ENCODE measurements at places on chromosomes 4 and X.

DNA sequence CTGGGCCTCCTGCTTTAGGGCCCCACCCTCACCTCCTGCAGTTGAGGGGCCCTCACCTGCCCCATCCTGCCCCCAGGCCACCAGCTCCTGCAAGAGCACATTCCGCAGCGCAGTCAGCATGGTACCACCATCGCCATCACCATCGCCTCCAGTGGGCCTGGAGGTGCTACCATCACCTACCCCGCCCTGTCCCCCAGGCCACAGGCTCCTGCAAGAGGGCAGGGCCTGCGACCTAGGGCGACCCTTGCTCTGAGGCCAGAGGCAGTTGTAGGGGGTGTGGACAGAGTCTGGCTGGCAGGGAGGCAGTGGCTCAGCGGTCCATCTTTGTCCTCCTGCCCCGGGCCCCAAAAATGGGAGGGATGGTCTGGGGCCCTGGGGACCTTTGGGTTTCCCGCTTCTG is 3.9 kb upstream of the HAUS7 start:
- DNase-seq = no peak

DNA sequence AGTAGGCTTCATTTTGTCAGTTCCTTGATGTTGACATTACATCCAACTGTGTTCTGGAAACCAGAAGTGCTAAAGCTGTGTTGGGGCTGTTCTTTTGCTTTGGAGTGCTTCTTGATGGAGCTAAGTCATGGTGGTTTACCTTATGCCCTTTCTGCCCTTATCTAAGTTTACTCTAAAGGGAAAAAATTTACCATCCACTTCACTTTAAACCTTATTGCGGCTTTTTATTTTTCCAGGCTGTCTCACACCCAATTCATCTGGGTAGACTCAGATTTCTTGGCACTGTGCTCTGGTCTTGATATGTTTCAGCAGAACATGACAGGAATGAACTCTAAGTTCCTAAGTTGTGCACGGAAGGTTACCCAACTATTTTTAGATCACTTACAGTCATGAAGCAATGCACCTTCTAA is 104.7 kb upstream of the TTC29 start:
- no peak for DNase-seq

GRCh38 chr4:138269175-138269574 is 27.0 kb upstream of the SLC7A11 start:
- no peak for DNase-seq

DNA sequence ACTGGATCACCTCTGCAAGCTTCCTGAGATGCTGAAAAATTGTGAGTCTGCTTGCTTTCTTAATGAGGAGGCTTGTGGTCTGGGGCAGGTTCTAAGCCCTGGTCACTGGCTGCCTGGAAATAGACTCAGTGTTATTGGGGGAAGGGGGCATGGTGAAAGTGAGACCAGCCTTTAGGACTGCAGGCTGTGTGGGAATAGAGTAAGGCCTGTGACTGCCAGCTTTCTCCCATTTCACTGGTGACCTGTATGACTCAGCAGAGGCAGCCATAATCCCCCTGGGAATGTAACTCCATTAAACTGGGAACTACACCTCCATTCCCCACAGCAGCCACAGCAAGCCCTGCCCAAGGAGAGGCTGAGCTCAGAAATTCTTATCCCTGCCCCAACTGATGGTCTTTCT is 55.9 kb upstream of the IL15 start:
- DNase-seq = no peak

DNA sequence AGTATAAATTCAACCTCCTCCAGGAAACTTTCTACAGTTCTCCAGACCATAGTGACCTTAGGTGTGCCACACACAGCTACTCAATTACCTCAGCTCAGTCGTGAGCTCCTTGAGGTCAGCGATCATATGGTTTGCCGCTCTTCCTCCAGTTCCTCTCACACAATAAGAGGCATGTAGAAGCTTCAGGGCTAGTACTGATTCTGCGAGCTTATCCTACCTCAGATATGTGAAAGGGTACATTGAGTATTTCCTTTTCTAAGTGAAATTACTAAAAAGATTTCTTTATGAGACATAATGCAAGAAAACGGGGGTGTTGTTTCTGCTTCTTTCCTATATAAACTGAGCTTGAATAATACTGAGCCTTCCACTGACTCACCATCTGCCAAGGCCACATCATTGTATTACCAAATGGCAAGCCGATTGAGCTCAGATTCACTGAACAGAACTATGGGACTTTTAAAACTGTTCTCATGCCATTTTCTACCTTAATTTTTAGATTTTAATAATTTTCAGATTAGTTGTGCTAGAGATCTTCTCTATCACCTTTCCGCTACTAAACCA is 183.1 kb downstream of the HS6ST2 start:
- DNase-seq = no peak

- DNase-seq = no peak
Observed at GRCh38 chrX:116526010-116526409, 63.2 kb upstream of the CT83 start.

GRCh38 chr4:185520119-185520518 is 15.2 kb downstream of the PDLIM3 start:
- no peak for DNase-seq

DNA sequence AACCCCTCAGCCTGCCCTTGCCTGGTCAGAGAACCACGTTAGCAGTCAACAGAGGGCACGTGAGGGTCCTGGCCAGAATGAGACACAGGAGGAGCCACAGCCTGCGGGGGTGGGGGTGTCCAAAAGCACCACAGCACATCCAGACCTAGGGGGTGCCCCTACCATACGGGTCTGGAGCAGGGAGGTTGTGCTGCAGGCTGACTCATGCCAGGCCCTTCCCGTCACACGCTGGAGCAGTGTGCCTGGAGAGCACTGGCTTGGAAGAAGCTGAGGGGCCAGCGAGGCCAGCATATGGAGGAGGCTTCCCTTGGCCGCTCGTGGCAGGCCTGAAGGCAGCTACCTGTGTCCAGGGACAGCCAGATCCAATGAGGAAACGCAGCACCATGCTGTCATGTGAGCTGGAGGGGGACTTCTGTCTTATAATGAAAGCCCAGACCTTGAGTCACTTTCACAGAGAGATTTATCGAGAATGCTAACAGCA is 1.5 kb upstream of the IRAK1 start:
- DNase-seq = no peak

DNA sequence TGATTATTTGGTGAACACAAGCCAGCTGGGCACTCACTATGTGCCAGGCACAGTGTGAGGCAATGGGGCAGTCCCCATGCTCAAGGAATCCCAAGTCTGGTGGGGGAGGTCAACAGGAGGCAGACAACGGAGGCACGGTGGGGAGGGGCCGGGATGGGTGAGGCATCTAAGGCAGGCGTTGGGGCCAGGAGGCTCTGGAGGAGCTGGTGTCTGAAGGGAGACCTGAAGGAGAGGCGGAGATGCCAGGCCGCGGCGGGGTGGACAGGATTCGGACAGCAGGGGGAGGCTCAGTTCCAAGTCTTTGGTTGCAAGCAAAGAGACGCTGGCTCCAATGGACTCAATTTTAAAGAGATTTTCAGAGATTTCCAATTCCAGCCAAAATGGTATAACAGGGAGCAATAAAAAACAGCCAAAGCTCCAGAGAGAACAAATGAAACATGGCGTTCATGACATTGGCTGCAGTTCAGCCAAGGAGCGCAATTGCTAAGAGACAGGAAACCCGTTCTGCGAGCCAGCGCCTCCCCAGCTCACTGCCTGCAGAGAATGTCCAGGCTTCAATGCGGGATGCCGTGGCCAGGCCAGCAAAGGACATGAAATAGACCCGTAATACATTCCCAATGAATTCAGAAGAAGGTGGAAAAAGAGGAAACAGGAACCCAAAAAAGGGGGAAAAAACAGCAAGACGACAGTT is 105.2 kb upstream of the LRPAP1 start:
- no peak for DNase-seq

DNA sequence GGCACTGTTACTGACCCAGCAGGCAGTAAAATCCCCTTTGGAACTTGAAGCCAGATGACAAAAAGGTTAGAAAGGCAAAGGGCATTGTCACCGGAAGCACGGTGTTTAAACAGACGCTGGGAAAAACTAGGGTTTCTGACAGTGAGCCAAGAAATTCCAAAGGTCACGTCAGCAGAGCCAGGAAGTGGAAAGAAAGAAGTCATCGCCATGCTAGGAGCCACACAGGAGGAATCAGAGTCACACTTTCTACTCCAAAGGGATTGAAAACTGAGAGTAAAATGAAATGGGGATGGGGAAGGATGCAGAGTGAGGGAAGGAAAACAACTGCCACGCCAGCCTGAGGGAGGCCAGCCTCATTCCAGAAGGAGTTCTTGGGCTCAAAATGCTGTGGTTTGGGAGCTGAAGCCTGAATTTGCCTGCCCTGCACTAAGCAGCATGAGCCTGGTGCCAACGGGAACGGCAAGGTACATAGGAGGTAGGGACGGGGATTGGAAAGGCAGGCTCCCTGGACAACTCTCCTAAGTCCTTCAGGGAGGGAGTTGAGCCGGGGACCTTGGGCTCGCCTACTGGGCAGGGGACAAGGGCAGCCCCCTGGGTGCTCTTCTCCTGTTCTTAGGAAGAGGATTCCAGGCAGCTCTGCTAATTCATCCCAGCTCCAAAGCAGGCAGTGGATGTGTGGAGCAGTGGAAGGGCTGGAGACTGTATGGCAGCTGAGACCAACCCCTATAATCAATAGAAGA is 66.8 kb downstream of the SOWAHB start:
- DNase-seq = no peak

DNA sequence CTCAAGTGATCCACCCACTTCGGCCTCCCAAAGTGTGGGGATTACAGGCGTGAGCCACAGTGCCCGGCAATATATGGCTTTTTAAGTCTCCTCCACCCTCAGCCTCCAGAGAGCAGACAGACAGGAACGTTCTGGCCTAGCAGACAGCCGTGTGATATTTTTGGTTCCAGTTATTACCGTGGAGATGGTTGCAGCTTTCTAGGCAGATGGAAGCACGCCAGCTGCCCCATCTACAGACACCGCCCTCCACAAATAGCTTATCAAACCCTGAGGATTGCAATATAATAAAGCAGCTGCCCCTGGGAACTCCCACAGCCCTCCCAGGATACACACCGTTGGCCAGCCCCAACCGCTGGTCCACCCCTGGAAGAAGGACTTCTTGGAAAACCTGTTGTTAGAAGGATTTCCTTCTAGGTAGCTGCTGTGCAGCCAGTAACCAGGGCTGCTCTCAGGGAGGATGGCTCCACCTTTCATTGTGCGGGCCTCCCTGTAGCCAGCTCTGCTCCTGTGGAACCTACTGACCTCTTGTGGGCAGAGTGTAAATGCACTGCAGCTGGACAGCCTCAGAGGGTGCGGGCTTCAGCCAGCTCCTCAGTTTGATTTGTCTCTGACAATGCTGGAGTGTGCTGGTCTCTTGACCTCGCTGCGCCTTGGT is 44.0 kb downstream of the SLC25A5 start:
- DNase-seq = no peak

DNA sequence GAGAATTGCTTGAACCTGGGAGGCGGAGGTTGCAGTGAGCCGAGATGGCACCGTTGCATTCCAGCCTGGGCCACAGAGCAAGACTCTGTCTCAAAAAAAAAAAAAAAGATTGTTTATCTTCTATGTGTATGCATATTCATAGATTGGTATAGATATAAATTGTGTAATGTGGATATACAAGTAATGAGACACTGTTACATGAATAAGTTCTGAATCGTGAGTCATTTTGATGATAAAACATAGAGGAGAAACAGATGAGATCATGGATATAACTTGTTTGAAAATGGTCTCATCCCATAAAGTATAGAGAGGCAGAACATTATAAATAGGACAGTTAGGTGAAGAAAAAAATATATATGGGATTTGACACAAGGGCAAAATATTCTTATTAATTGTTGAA is 628.0 kb downstream of the IL1RAPL1 start:
- no peak for DNase-seq

DNA sequence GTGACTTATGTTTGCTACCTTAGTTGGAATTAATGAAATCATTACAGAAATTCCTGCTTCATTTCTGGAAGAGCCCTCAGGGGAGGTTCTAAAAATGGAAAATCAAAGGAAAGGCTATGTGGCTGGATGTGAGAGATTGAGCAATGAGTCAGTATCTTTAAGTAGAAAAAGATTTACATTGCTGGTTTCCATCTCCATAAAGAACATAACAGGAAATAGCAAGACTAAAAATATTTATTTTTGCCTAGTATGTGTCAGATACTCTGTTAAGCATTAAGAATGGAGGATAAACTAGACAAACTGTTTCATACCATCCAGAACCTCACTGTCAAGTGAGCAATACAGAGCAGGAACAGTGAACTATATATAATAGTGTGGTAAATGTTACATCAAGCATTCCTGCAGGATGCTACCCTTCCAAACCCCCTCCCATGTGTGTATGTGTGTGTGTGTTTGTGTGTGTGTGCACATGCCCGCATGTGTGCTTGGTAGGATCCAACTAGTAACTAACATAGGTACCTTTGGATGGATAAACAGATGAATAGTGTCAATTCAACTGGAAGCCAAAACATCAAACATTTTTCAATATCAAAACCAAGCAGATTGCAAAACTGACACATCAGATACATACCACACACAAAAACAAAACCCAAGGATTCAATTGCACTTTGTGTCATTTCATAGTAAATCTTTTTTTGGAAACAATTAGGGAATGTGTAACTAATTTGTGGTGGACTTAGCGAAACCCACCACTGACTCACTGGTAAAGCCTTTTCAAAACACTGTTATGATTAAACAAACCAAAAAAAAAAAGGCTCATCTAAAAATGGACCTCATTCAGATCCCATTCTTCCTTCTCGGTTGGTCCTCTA is 223.4 kb downstream of the SHROOM3 start:
- no peak for DNase-seq

- no peak for DNase-seq
Observed at GRCh38 chrX:9355739-9356138, 109.1 kb upstream of the TBL1X start.

- DNase-seq = no peak
Observed at GRCh38 chr4:57093845-57094831, 16.0 kb downstream of the IGFBP7 start.

DNA sequence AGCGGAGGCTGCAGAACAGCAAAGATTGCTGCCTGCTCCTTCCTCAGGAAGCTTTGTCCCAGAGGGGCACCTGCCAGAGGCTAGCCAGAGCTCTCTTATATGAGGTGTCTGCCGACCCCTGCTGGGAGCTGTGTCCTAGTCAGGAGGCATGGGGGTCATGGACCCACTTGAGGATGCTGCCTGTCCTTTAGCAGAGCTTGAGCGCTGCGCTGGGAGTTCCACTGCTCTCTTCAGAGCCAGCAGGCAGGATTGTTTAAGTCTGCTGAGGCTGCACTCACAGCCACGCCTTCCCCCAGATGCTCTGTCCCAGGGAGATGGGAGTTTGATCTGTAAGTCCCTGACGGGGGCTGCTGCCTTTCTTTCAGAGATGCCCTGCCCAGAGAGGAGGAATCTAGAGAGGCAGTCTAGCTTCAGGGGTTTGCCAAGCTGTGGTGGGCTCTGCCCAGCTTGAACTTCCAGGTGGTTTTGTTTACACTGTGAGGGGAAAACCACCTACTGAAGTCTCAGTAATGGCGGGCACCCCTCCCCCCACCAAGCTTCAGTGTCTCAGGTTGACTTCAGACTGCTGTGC is 10.9 kb downstream of the DCK start:
- peak; percentile 49 for DNase-seq

GRCh38 chr4:97911236-97911906 is 231.9 kb downstream of the STPG2 start:
- DNase-seq = no peak

DNA sequence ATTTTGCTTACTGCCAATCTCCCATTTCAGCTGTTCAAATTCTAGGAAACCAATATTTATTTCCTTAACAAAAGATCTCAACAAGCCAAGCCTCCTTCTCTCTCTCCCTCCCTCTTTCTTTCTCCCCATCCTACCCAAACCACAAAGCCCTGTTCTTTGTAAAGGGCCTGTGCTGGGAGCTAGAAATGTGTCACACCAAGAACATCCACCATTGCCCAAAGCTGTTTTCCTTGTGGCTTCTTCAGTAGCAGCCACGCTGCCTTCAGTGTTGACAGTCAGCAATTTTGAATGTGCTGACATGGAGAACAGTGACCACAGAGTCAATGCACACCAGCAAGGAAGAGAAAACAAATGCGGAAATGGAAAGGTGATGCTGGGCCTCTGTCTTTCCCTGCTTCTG is 203.0 kb downstream of the MAML3 start:
- no peak for DNase-seq
